ENCODE measurements at places on chromosomes 6 and 20.

DNA sequence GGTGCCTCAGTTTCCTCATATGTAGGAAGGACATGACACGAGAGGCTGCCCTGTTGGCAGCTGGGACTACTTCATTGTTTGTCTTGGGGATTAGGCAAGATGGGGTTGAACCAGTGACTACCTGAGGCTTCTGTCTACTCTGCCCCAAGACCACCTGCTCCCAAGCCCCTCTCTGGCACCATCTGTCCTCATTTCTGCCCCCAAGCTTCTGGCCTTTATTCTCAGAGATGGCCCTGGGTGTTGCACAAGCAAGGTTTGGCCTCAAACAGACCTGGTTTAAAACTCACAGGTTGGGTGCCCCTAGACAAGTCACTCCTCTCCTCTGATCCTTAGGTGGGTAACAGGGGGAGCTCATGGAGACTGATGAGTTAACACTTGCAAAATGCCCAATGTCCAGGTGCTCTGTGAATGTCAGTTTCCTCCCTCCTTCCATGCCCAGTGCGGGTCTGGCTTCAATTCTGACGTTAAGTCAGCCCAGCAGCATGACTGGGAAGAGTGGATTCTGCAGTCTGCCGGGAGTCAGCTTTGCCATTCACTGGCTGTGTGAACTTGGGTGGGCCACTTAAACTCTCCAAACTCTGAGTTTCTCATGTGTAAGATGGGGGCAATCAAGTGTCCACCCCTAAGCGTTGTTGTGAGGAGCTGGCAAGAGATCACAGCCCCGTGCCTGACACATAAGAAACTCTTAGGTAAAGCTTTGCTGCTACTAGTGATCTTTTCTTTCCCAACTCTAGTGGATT, 84.5 kb upstream of the TOX2 start:
- DNase-seq: no peak

GRCh38 chr6:41687501-41688175, 47.8 kb downstream of the TFEB start:
- DNase-seq: no peak

DNA sequence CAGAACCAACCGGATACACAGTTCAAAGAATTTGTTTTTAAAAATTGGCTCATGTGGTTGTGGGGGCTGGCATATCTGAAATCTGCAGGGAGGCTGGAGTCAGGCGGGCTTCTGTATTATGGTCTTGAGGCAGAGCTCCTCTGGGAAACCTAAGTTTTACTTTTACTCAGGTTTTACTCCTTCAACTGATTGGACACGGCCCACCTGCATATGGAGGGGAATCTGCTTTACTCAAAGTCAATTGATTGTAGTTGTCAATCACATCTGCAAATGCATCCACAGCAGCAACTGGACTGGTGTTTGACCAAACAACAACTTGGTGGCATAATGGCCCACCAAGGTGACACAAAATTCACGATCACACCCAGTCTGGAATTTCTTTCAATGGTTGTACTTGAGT, 103.4 kb downstream of the ERMARD start:
- DNase-seq: no peak

- no peak for DNase-seq
Measured at GRCh38 chr6:3382326-3383279, 74.2 kb downstream of the SLC22A23 start.

DNA sequence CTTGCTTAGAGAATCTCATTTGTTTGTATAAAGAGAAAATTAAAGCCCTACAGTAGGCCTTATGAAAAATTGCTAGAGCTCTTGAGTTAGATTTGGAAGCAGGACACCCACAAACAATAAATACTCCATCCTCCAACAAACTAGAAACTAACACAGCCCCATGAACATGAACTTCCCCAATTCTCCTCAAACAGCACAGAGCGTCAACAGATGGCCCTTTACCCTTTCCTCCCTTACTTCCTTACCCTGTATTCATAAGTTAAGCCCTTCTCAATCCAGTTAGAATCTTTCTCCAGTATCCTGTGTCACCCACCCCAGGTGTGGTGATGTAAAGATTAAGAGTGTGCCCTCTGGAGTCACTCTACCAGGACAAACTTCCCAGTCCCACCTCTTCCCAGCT, 113.7 kb downstream of the UNC5CL start:
- no peak for DNase-seq

Data from activated gamma-delta T cell treated with anti-CD3 and anti-CD28 coated beads, Interleukin-2, amount 50 U/mL, for 16 hours (primary cell).